ENCODE measurements at places on chromosomes 7 and 10. TPM values are rescaled to one million over a fixed set of nuclear protein-coding genes. Genes with fewer than 3 reads are reported as not detected.

- no peak for DNase-seq
These were observed 537.6 kb downstream of the TCERG1L start for GRCh38 chr10:130773941-130774340.

GRCh38 chr10:3942937-3943489, 158.0 kb upstream of the KLF6 start:
- no peak for DNase-seq

IFIT2 gene
- total RNA-seq: 19.5 TPM

DNA sequence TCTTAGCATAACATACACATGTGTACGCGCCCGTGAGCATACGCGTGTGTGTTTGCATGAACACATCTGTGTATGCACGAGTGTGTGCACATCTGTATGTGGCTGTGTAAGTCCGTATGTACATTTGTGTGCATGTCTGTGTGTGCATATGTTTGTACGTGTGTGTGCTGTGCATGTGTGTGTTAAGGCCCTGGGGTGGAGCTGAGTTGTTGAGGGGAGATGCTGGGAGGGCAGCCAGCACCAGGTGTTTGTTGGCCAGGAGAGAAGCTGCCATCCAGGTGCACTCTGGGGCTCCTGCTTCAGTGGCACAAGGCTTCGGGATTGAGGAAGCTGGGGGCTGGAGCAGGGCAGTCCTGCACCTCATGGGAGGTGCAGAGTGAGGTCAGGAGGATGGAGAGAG, 85.0 kb downstream of the BMS1 start:
- DNase-seq: no peak

DNA sequence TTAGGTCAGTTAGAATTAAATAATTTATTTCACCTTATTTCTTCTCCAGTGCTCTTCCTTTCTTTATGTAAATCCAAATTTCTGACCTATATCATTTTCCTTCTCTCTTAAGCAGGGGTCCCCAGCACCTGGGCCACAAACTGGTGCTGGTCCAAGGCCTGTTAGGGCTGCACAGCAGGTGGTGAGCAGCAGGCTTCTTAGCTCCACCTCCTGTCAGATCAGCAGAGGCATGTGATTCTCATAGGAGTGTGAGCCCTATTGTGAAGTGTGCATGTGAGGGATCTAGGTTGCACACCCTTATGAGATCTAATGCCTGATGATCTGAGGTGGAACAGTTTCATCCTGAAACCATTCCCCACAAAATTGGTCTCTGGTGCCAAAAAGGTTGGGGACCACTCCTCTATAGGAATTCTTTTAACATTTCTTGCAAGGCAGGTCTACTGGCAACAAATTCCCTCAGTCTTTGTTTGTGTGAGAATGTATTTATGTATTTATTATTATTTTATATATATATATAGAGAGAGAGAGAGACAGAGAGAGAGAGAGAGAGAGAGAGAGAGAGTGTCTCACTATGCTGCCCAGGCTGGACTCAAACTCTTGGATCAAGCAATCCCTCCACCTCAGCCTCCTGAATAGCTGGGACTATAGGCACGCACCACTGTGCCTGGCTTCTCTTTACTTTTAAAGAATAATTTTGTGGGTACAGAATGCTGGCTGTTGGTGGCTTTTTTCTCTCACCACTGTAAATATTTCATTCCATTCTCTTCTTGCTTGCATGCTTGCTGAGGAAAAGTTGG, 4.3 kb upstream of the ABCC2 start:
- no peak for DNase-seq

GRCh38 chr10:83915801-83916200, 223.5 kb upstream of the GHITM start:
- no peak for DNase-seq

CCDC186 gene
- 44.8 TPM for total RNA-seq

CDC14C gene
- not detected for total RNA-seq

- DNase-seq: no peak
These were observed 495 bp downstream of the SFR1 start for GRCh38 chr10:104122225-104123107.

DNA sequence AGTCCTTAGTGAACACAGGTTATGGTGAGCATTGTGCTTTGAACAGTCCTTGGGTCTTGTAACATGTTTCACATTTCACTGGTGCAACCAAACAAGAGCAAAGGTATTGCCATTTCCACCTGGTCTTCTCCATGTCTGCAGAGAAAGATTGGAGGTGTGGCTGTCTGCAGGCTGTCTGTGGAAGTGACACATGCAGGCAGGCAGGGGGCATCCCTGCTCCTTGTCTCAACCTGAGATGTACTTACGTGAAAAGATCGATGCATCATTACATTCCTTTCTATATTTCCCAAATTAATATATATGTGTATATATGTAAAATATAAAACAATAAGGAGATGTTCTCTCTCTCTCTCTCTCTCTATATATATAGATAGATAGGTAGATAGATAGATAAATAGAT, 54.3 kb downstream of the LRRC18 start:
- no peak for DNase-seq

- DNase-seq: no peak
These were observed 2.2 kb upstream of the CUEDC2 start for GRCh38 chr10:102434394-102435132.

OR2A12 gene
- total RNA-seq: not detected

DNA sequence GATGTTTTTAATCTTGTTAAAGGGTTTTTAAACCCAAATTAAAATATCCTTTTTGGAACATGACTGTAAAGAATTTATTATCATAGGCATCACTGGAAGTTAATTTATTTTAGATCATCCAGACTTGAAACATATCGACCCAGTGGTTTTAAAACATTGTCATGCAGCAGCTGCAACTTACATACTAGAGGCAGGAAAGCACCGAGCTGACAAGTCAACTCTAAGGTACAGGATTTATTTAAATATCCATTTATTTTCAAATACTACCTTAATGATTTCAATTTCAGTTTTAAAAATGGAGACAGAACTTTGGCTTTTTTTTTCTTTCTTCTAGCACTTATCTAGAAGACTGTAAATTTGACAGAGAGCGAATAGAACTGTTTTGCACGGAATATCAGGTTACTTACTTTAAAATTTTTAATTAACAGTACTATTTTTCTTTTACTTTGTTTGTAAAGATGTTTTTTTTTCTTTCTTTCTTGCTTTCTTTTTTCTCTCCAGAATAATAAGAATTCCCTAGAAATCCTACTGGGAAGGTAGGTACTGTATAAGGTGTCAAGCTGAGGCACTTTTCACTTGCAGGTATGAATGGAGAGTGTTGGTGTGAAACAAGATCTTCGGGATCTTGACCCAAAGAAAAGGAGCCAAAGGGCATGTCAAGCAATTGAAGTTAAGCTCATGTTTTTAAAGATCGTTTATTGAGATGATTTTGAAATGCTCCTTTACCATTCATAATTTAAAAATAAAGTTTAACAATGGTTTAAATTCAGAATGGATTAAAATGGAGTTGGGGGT, 1.8 kb downstream of the COMMD3 start:
- no peak for DNase-seq

SPDYE1 gene
- total RNA-seq: 0.18 TPM

XRCC2 gene
- total RNA-seq: 0.50 TPM

- DNase-seq: no peak
These were observed 4.3 kb downstream of the KCP start for GRCh38 chr7:128906001-128906765.

- DNase-seq: no peak
These were observed 47.8 kb upstream of the PPP2R2D start for GRCh38 chr10:131852823-131853609.

NANOS1 gene
- 0.15 TPM for total RNA-seq

DNA sequence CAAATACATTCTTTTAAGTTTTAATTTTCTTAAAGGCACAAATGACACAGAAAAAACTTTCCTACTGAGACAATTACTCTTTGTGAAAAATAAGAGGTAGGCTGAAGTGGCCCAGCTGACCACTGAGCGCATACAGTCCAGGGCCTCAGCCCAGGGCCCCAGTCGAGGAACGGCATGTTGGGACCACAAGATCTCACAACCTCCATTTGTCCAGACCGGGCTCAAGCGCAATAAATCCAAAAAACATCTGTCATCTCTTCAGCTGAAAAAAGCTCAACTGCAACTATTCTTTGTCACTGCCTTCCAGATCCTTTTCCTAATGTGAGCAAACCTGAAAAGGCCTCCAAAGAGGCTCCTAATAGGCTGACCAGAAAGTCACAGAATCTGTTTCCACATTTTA, 165.8 kb downstream of the SRPK2 start:
- no peak for DNase-seq

DNA sequence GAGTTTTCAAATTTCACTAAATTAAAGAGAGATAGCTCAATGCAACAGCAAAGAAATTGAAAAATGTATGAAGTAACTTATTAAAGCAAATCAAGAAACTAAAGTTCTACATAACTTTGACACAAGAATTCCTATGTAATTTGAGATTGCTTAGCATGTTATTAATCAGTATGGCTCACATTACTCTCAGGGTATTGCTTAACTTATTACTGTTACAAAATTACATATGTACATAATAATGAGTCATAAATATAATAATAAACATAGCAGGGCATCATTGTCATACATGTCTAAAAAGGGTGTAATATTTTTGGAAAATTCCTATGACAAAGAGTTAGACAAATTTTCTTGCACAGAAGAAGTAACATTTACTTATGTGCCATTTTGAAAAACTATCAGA, 75.0 kb downstream of the ZWINT start:
- DNase-seq: no peak

FANK1 gene
- 0.60 TPM for total RNA-seq

LIMK1 gene
- total RNA-seq: 11.7 TPM

- DNase-seq: no peak
These were observed 636.3 kb downstream of the PARD3 start for GRCh38 chr10:34178756-34179155.

PAPOLB gene
- not detected for total RNA-seq

TMEM176B gene
- total RNA-seq: not detected

GRCh38 chr7:37117292-37117691, 331.4 kb downstream of the ELMO1 start:
- DNase-seq: no peak

- no peak for DNase-seq
These were observed 83.5 kb upstream of the NPY start for GRCh38 chr7:24200407-24200966.

GRCh38 chr7:104156842-104157277, 51.0 kb downstream of the ORC5 start:
- DNase-seq: no peak

GRCh38 chr7:148623586-148624282, 33.2 kb downstream of the C7orf33 start:
- no peak for DNase-seq

DNA sequence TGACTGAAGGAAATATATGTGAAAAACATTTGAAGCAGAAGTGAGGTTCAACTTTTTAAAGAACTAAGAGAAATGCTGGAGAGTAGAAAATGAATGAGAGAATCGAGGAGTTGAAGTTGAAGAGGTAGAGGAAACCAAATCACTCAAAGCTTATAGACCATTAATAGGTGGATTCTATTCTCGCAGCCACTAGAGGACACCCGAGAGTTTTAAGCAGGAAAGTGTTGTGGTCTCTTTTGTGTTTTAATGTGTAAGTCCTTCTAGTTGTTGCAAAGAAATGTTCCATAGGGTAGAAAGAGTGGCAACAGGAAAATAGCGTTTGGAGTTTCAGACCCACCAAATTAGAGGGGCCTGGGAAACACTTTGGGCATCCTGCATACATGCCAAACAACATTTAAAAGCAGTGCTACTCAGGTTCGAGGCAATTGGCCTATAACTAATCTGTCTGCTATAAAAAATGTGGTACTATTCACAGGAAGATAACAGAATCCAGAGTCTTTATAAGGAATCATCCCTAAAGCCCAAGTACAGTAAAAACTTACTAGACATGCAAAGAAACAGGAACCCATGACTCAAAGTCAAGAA, 75.3 kb upstream of the TAS2R16 start:
- no peak for DNase-seq

FAM25A gene
- not detected for total RNA-seq

- no peak for DNase-seq
These were observed 39.0 kb upstream of the PCBD1 start for GRCh38 chr10:70927189-70927943.

DNA sequence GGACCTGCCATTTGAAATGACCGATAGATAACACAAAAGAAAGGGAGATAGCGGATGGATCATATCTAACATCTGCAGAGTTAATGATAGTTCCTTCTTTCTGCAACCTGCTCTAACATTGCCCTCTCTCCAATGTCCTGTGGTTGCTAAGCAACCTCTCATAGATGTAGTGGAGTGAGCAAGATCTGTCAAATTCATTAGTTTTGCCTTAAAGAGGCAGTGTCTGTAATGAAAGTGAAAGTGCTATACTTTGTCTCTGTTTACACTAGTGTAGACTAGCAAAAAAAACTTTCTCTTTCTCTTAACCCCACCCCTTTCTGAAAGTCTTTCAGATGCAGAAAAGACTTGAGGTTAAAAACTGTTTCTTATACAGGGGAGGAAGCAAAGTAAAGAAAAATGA, 1196.9 kb downstream of the SORCS3 start:
- DNase-seq: no peak

DNA sequence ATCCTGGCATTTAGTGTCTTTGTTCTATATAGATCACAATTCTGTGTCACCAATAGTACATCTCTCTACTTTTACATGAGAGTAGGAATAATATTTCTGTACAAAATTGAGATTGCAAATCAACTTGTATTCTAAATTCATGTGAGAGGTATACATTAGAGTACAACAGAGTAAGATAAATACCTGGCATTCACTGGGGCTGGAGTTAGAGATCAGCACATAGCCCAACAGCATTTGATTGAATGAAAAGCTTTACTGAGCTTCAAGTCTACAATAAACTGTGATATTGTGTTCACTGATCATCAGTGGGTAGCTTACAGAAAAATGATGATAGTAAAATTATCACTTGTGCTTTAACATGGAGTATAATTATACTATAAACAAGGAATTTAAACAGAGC, 1114.7 kb downstream of the REEP3 start:
- DNase-seq: no peak

ITGB8 gene
- 0.23 TPM for total RNA-seq

DNA sequence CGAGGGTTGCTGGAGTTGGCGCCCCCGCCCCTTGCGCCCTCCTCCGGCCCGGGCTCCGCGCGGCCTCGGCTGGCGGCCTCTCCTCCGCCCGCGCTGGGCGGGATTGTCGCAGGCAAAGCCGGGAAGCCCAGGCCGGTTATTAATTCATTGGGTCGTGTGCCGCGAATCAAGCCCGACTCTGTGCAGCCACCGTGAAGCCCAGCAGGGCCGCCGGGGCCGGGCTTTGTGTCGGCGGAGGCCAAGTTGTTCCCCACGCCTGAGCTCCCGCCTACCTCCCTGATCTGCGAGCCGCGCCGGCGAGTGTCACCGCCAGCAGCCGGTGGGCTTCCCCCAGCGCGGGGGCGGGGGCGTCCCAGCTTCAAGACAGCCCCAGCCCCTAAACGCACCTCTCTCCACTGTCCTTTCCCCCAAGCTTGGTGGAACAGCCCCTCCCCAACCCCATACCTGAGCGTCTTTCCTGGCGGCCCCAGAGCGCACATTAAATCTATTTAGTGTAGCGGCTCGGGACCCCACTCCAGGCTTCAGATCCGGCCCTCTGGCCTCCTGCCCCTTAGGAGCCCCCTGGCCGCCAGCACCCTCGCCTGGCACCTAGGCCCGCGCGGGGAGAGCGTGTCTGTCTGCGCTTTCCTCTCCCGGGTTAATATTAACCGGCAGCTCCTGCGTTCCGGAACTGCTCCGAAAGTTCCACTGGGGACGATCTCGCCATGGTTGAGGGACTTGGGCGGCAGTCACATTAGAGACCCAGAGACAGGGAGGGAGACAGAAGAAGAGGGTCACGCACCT, 3.5 kb downstream of the SHH start:
- no peak for DNase-seq

HKDC1 gene
- 8.2 TPM for total RNA-seq

INTS15 gene
- total RNA-seq: 50.7 TPM

BHLHA15 gene
- not detected for total RNA-seq
